Trophoblast cell (in vitro differentiated cells and primary cell): ENCODE measurements at places on chromosomes 7 and 10.
A peak's percentile ranks its signal among the peaks of the same experiment; 100 is the strongest.

DNA sequence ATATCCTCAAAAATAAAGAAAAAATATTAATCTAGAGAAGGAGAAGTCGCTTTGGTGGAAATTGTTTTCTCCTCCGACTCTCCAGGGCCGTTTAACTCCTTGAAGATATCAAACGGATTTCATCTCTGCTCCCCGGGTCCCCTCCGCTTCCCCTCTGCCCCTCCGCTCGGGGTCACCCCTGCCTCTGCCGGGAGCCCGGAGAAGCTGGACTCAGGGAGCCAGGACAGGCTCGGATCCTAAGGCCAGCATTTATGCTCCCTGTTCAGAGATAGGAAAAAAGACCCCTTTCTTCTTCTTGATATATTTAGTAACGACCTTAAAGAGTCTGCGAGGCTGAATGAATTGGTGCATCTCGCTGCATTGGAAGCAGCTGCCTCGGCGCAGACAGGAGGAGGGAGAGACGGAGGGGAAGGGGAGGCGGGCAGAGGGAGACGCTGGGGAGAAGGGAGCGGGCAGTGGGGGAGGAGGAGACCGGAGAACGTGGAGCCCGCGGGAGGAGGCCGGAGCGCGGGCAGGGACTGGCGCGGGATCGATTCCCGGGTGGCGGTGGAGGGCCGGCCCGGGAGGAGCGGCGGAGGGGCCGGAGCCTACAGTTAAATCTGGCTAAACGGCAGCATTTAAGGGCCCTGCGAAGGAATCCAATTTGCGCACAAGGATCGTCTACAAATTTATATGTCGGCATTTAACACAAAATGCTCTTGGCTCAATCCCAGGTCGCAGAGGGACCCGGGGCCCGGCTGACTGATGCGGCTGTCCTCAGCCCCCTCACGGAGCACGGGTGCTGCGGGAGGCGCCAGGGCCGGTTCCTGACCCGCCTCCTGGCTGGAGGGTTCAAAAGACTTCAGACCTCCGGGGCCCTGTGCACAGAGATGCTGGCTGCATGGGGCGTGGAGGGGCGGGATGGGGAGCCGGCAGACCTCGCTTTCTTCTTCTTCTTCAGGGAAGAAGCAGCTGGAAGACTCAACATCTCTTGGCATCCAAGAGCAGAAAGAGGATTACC lies 55.6 kb downstream of the CRTAC1 start:
- DNase-seq: no peak

DNA sequence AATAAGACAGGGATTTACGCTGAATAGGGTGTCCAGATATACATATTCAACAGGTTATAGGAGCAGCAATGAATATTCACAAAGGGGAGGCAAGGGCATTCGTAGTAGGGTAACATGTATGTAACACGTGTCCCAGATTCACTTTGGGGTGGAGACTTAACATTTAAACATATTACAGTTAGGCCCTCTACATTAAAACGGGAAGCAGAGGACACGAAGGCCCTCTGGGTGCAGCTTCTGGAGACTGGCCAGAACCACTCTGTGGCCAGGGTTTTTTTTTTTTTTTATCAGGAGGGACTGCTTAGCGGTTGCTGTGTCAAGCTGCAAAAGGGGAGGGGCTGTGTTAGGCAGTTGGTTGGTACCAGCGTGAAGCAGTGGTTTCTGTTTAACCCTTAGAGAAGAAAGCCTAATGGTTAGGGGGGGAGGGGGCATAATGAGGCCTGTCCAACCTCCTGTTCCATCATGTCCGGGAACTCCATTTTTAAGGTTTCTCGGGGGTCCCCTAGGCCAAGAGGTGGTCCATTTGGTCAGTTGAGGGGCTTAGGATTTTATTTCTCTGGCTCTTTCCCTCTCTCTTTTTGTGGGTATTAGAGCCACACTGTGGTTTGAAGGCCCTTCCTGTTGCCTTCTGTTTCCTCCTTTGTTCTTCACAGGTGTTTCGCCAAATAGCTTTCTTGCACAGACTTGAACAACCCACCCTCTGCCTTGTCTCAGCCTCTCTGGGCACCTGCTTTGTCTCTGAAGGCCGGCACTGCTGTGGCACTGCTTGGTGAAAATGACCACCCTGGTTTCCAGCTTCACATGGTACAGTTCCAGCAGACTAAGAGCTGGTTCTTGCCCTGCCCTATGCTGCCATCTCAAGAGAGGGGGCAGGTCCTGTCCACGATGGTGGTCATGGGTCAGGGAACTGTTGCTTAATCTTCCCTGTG lies 26.4 kb downstream of the PRF1 start:
- peak; percentile 18 for DNase-seq

DNA sequence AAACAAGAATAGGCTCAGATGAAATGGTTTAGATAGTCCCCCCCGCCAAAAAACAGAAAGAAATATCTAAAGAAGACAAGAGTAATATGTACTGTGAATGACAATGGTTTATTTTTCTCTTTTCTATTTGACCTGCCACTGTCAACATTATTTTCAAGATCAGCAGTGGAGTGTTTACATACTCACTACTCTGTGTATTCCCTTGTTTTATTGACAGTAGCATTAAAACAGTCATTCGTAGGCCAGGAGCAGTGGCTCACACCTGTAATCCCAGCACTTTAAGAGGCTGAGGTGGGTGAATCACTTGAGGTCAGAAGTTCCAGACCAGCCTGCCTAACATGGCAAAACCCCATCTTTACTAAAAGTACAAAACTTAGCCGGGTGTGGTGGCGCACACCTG lies 245.3 kb upstream of the SLC26A5 start:
- DNase-seq: no peak

GRCh38 chr7:132390705-132391104 lies 185.6 kb downstream of the PLXNA4 start:
- peak; percentile 25 for DNase-seq

DNA sequence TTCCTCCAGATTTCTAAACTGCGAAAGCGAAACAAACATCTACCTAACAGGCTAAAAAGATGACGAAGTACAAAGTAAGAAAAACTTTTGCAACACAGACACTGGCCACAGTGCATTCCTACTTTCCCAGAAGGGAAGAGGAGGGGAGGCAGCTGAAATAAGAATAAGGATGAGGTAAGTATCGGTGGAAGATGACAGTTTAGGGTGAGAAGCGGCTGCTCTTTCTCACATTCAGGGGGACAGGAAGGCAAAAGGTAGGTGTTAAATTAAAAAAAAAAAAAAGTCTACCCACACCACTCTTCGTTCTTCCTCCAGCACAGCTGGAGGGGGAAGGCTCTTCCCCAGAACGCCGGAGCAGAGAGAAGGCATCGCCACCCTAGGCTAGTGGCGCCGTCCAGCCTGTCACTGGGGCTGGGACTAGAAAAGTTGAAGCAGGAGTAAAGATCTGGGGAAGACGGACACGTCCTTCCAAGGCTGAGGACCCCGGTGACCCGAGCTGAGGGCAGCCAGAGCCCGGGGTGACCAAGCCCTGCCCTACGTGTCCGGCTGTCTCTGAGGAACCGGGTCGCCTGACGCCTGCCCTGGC lies 846 bp downstream of the DNAJC1 start:
- DNase-seq: peak; percentile 79

DNA sequence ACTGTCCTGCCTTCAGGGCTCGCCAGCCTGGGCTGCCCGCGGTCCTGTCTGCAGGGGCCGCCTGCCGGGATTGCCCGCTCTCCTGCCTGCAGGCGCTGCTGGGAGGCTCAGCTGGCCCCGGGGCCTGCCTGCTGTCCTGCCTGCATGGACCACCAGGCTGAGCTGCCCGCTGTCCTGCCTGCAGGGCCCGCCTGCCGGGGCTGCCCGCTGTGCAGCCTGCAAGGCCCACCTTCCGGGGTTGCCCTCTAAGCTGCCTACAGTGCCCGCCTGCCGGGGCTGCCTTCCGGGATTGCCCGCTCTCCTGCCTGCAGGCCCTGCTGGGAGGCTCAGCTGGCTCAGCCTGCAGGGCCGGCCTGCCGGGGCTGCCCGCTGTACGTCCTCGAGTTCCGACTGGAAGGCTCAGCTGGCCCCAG lies 164.4 kb downstream of the GLRX3 start:
- DNase-seq: no peak

- DNase-seq: no peak
Measured at GRCh38 chr7:66571568-66571967, 57.1 kb upstream of the KCTD7 start.
